ENCODE measurements at places on chromosomes 4 and X.

- no peak for DNase-seq
Observed at GRCh38 chr4:169184236-169184635, 86.5 kb downstream of the SH3RF1 start.

GRCh38 chrX:132774010-132774714 lies 184.3 kb downstream of the HS6ST2 start:
- DNase-seq: no peak

DNA sequence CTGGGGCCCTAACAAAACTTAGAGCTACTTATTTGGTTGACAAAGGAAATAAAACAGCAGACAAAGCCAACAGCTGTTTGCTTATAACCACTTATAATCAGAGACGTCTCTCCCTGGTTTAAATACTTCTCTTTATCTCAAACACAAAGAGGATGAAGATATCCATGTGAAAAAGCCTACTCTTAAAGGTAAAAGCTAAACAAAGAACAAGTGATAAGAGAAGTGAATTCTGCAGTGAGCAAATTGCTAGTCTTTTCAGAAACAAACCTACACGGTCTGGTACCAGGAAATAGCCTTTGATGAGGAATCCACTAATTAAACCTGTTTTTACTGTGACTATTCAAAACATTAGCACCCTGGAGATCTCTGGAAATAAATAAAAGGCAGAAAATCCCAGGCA lies 46.7 kb downstream of the GRIA3 start:
- DNase-seq: no peak

DNA sequence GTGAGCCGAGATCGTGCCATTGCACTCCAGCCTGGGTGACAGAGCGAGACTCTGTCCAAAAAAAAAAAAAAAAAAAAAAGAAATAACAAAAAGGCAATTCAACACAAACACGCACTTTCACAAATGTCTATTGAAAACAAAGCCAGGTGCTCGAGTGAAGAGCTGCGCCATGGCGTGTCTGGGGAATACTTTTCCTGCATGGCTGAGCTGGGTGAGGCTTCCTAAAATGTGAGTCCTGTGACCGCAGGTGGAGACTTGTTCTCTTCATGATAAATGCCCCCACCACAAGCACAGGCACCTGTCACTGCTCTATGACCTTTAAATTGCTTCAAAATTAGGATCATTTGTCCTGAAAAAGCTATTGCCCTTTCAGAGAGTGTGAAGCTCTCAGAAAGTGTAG lies 4.0 kb upstream of the ABLIM2 start:
- peak; percentile 60 for DNase-seq

GRCh38 chr4:110190249-110190648 lies 8.2 kb downstream of the ELOVL6 start:
- DNase-seq: no peak

All from CD4-positive, alpha-beta T cell treated with Interferon alpha-2 for 1 hour (primary cell).